NCI-H1105 treated with DMSO at 0.1 percent for 48 hours (cell line): ENCODE measurements at places on chromosomes 4 and X.

DNA sequence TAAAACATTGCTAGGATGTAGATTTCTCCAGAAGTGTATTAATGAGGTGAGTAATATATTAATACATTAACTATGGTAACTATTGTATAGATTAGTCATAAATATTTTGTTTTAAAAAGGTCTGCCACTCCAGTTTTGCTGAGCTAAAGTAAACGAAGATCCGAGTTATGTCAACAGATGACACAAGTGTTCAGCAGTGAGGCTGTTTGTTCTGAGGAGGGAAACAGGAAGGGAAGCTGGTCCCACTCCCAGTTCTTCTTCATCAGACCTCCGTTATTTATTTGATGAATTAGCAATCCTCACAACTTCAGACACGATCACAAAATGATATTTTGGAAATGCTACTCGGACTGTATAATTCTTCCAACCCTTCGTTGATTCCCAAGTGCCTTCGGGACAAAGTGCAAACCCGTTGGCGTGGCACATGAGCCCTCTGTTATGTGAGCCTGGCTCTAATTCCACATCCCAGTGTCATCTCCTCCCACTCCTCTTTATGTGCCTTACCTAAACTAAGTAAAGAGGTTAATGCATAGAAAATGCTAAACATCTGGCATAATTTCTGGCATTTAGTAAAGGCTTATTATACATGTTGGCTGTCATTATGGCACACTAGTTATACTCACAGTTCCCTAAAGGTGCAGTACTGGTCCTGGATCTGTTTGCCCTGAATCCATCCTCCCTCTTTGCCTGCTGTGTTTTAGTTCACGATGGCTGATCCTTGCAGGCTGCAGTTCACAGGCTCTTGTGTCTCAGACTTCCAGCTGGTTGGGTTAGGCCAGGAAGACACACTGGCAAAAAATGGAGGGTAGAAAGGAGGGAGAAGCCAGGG, 190.6 kb upstream of the LNX1 start:
- DNase-seq = no peak

DNA sequence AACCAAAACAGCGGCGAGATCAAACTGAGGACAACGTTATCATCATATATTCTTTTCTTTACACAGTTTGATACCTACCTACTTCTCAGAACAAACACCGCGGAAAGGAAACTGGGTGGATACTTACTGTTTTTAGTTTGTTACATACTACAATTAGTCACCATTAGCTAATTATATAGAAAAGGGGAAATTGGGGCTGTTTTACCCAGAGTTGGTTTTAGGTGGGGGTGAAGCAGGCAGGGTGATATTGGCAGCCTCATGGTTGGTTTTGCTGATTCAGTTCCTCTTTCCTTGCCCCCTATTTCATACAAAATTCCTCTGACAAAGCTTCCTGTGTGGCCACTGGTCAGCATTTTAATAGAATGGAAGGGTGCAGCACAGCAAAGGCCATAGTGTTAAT, 77.8 kb downstream of the SORBS2 start:
- DNase-seq = no peak

GRCh38 chr4:119559044-119559647, 69.5 kb downstream of the PDE5A start:
- DNase-seq = peak; percentile 29

DNA sequence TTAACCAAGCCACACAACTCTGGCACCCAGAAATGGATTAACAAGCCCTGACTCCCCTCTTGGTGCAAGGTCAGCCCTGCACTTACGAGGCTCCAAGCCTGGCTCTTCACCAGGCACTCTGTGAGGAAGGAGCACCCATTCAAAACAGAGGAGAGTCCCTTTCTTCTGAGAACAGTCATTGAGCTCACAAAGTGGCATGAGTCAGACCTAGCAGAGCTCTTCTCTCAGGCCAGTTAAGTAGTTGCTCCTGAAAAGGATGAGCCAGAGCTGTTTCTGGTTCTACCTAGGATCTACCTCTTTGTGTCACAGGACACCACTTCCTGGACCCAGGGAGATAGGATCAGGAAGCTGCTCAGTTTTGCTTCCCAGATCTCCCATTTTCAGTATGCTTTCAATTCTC, 48.2 kb downstream of the EVC2 start:
- DNase-seq = no peak

- DNase-seq = no peak
Observed at GRCh38 chr4:84631573-84631972, 48.6 kb downstream of the CDS1 start.

DNA sequence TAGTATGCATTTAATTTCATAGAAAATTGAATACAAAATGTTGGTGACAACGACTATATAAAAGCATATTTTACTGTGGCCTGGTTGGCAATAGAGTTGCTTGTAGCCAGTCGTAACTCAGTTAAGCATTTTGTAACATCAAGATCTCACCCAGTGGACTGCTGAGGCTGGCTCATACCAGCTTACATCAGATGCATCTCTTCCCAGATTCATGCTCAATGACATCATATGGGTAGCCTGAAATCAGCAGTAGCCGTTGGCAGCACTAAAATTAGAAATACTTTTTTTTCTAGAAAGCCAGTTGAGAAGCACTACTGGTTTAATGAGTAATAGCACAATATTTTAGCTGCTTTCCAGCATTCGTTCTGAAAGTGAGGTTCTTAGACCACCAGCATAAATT, 341.2 kb downstream of the TECRL start:
- no peak for DNase-seq

GRCh38 chr4:31236020-31236638, 516.0 kb downstream of the PCDH7 start:
- DNase-seq = no peak

DNA sequence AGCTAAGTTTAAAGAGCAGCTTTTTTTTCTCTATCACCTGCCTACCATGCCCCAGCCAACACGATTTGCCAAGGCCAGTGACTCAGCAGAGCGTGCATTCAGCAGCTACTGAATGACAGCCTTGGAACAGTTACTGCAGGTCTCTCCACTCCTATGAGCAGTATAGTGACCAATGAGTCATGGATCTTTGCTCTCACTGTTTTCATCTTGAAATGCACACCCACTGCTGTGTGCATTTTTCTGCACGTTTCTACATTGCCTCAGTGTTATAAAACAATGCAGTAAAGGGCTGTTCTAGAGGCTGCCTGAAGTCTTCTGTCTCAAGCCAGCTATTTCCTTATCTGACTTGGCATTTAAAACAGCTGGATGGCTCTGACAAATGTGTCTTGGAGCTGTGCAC, 66.0 kb upstream of the C4orf54 start:
- DNase-seq = no peak

- no peak for DNase-seq
Observed at GRCh38 chr4:16224264-16225166, 1.8 kb downstream of the TAPT1 start.

- DNase-seq = no peak
Observed at GRCh38 chr4:38967260-38968095, 64.7 kb downstream of the TMEM156 start.

- peak; percentile 12 for DNase-seq
Observed at GRCh38 chr4:38180456-38180855, 220.3 kb downstream of the PTTG2 start.

DNA sequence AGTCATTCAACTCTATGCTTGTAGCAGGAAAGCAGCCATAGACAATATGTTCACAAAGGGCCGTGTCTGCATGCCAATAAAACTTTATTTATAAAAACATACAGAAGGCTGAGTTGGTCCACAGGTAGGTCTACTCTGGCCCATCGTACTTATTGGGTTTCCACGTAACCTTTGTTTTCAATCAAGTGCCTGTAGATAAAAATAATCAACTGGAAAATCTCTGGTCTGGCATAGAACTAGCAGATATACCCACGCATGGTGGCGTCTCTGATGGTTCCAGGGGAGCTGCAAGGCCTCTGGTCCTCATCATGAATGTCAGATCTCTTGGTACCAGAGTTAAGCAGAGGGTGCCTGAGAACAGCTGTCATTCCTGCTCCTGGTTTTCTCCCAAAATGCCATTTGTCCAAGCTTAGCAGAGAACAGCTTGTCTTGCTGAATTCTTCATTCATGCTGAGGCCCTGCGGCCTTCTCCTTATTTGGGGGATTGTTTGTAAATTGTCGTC, 31.4 kb upstream of the JAKMIP1 start:
- no peak for DNase-seq

GRCh38 chr4:62523256-62523655, 1323.1 kb downstream of the ADGRL3 start:
- DNase-seq = no peak

GRCh38 chr4:75547647-75548387, 8.0 kb upstream of the ODAPH start:
- DNase-seq = no peak

DNA sequence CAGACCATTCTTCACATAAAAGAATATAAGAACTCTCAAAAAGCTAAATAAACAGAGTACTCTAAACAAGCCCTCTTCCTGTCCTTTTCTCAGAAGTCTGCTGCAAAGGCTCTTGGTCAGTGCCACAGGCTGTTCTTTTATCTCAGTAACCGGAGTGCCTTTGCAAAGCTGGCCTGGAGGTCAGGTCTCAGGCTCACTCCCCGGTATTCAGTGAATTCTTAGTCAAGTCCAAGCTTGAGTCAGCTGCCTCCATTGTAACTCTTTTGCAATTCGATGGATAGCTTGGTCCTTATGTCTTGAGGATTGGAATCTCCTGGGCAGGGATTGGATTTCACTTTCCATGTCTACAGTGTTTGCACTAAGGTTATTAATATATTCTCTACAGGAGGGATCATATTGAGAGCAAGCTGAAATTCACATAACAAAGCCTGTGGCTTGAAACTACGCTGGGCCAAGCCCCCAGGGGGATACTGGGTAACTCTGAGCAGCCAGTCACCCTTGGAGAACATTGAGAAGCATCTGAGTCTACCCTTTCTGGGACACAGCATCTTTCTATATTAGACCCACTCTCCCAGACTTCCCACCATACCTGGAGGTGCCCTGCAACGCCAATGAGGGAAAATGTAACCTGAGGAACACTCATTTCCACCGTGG, 10.0 kb upstream of the HS6ST2 start:
- peak; percentile 26 for DNase-seq

- no peak for DNase-seq
Observed at GRCh38 chr4:22473268-22473667, 42.6 kb downstream of the ADGRA3 start.

- no peak for DNase-seq
Observed at GRCh38 chr4:13903061-13903460, 275.5 kb upstream of the BOD1L1 start.

- DNase-seq = no peak
Observed at GRCh38 chrX:120274145-120274544, 23.5 kb downstream of the ZBTB33 start.

GRCh38 chrX:130874751-130875150, 28.3 kb downstream of the ENOX2 start:
- DNase-seq = no peak

GRCh38 chr4:155638195-155638965, 28.3 kb upstream of the GUCY1A1 start:
- no peak for DNase-seq

GRCh38 chr4:8039853-8040252, 100.2 kb upstream of the AFAP1 start:
- DNase-seq = no peak

- DNase-seq = no peak
Observed at GRCh38 chr4:67608027-67608426, 49.5 kb downstream of the STAP1 start.

DNA sequence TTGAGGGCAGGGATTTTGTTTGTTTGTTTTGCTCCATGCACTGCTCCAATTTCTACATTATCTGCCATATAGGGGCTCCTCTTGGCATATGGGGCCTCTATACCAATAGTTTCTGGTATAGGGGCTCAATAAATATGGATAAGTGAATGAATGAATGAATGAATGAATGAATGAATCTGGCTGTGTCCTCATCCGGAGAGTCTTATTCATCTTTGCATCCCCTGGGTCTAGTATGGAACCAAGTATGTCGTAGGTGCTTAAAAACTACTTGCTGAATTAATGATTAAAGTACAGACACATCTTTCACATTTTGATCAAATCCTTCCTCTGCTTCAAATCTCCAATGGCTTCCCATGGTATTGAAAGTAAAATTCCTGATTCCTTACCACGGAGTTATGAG, 80.1 kb downstream of the DRD5 start:
- DNase-seq = no peak

GRCh38 chr4:147313108-147313507, 167.8 kb upstream of the EDNRA start:
- no peak for DNase-seq

- DNase-seq = peak; percentile 71
Observed at GRCh38 chr4:70703619-70704214, 15.4 kb downstream of the UTP3 start.

GRCh38 chr4:2817701-2818350, 24.9 kb downstream of the SH3BP2 start:
- DNase-seq = peak; percentile 16

- no peak for DNase-seq
Observed at GRCh38 chr4:98568941-98569663, 89.3 kb downstream of the TSPAN5 start.

DNA sequence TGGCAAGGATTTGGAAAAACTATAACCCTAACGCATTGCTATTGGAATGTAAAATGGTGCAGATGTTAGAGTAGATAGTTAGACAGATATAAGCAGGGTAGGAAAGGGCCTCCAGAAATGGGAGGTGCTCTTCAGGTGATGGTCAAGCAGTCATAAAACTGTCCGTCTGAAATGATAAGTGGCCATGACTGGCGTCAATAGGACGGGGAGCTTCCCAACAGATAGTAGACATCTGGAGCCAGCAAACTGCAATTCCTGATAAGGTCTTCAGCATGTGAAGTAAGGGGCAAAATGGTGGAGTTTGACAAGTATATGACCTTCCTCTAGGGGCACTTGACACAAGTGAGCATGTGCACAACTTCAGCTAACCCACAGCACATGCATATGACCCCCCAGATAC, 250.4 kb downstream of the MAGEB5 start:
- DNase-seq = no peak

GRCh38 chr4:184768296-184768695, 34.4 kb upstream of the CENPU start:
- DNase-seq = no peak

- DNase-seq = no peak
Observed at GRCh38 chrX:140775211-140775610, 65.7 kb downstream of the LINC00632 start.

DNA sequence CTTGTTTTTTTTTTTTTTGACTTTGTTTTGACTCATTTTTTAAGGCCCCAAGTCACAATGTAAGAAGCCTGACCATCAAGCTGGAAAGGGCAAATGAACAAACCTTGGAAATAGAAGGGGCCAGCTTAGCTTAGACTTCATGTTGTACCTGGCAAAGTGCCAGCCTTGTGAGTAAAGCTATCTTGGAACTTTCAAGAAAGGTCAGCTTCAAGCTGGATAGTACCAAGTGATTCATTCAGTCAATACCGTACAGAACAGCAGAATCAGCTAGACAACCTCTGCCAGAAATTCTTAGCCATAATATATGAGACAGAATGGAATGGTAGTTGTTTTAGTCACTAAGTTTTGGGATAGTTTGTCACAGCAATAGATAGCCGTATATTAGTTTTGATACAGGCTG, 1492.2 kb upstream of the TENM3 start:
- no peak for DNase-seq

- DNase-seq = no peak
Observed at GRCh38 chr4:2849267-2850152, 5.9 kb downstream of the ADD1 start.

DNA sequence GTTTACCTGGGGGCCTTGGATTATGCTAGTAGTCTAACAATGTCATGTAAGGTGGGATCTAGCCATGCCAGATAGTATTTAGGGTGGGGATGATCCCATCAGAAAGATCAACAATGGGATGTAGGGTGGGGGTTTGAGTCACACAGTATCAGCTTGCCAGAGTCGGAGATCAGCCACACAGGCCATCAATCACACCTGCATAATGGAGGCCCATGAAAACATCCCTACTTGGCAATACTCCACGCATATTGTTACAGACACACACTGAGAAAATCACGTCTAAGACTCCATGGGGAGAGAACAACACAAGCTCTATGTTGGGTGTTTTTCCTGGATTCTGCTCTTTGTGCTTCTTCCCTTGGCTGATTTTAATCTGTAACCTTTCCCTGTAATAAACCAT, 49.5 kb upstream of the SLC25A4 start:
- no peak for DNase-seq
